Heart left ventricle (tissue), 16 donors: ENCODE measurements at places on chromosomes 13 and 19. TPM values are rescaled to one million over a fixed set of nuclear protein-coding genes. Genes with fewer than 3 reads are reported as not detected.
A peak's percentile ranks its signal among the peaks of the same experiment; 100 is the strongest.

Gene PNMA8B
- 1.1 TPM for total RNA-seq

Gene SMAD9
- 4.9 TPM for total RNA-seq

Gene NDUFA11
- 533 TPM for total RNA-seq

Gene KIR3DL2
- total RNA-seq, result not detected

- H3K27me3 ChIP-seq, result no peaks in the 10 kb centered on the region
- H3K27ac ChIP-seq, result no peak overlapping the region
- H3K36me3 ChIP-seq, result no peaks in the 10 kb centered on the region
- DNase-seq, result no peak
- H3K4me1 ChIP-seq, result no peaks in the 10 kb centered on the region
These were observed 429.0 kb downstream of the TSHZ3 start for GRCh38 chr19:30920222-30920621.

GRCh38 chr13:101712026-101712348 is 259.5 kb downstream of the ITGBL1 start:
- no peaks in the 10 kb centered on the region for H3K27me3 ChIP-seq
- no peaks in the 10 kb centered on the region for H3K4me1 ChIP-seq
- H3K36me3 ChIP-seq, result no peaks in the 10 kb centered on the region

- peaks cover 24% of the 10 kb centered on the region for H3K4me1 ChIP-seq
- peak overlapping the region; percentile 72 for H3K4me3 ChIP-seq
- no peaks in the 10 kb centered on the region for H3K27me3 ChIP-seq
- H3K27ac ChIP-seq, result no peak overlapping the region
- peaks cover 3% of the 10 kb centered on the region for H3K36me3 ChIP-seq
These were observed 1.7 kb downstream of the CD320 start for GRCh38 chr19:8306235-8307054.

DNA sequence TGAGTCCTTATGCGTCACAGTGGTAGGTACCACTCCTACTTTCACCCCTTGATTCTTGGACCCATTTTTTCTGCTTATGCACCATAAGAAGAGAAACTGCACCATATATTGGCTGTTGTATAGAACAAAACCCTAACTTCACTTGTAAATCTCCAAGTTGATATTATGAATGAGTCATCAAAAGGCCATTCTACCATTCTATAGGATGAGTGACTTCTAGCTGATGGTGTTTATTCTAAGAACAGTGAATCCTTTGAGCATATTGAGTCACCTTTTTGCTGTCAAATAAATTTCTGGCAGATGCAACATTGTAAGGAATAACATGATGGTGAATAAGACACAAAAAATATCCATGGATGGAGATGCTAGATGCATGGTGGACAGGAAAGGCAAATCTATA is 57.7 kb downstream of the POLR1D start:
- no peak for DNase-seq
- H3K4me3 ChIP-seq, result no peak overlapping the region
- no peaks in the 10 kb centered on the region for H3K27me3 ChIP-seq
- no peak overlapping the region for H3K27ac ChIP-seq
- H3K36me3 ChIP-seq, result no peaks in the 10 kb centered on the region

DNA sequence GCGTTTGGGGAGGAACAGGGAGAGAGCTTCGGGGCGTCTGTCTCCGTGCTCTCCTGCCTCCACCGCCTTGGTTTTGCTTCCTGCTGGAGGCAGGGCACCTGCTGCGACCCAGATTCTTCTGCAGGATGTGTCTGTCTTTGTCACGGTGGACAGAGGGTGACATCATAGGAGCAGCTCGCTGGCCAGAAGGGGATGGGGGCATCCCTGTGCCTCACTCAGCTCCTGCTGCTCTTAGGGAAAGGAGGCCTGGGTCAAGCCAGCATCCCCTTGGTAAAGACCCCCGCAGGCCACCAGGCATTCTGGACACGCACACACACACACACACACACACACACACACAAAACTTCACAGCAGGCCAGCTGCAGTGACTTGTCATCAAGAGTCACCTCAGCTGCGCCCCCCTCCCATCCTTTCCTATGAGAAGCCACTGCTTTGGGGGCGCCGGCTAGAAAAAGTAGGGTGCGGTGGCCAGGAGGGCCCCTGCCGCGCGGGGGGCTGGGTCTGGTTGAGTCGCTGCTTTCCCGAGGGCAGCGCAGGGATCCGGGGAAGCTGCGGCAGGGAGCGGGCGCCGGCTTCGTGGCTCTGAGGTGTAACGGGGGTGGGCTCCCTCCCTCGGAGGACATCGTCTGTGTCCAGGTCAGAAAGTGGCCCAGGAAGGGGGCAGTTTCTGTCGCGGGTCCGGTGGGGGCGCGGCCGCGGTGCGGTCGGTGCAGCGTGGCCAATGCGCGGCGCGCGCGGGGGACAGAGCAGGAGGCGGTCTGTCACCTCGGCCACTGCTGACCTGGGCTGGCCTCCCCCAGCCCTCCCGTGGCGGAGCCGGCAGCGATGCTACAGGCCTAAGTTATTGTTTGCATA is 15.8 kb upstream of the NPAS1 start:
- H3K36me3 ChIP-seq, result peaks cover 27% of the 10 kb centered on the region
- peak overlapping the region; percentile 14 for H3K4me3 ChIP-seq
- H3K4me1 ChIP-seq, result peaks cover 12% of the 10 kb centered on the region
- H3K27me3 ChIP-seq, result no peaks in the 10 kb centered on the region

- H3K27ac ChIP-seq, result no peak overlapping the region
- H3K4me1 ChIP-seq, result no peaks in the 10 kb centered on the region
- no peaks in the 10 kb centered on the region for H3K27me3 ChIP-seq
- H3K4me3 ChIP-seq, result no peak overlapping the region
- no peaks in the 10 kb centered on the region for H3K36me3 ChIP-seq
- DNase-seq, result no peak
These were observed 46.0 kb upstream of the ZNF681 start for GRCh38 chr19:23804676-23805075.

DNA sequence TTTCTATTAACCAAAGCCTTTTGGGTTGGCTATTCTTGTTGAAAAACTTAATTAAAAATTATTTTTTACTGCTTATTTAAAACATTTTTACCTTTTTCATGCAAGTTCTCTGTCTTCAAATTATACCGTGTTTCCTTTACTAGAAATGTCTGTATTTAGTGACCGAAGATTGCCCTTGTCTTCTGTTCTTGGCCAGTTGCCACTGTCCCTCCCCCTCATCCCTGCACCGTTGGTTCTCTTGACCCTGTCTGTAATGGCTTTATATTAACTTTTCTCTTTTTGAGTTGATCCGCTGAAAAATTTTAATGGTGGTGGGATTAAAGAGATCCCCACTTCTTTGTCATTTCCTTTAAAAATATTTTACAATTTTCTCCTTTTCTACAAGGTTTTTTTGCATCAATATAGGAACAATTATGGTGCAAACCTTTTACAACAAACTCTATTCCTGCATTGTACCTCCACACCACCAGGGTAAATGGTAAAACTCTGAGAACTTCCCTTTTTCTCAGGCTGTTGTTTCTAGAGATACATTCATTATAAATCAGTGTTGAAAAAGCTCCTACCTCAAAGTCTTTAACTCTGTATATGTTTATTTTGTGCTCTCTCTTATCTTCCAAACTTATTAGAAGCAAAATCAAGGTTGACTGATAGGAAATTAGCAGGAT is 12.9 kb upstream of the RNF113B start:
- H3K4me3 ChIP-seq, result no peak overlapping the region
- H3K36me3 ChIP-seq, result no peaks in the 10 kb centered on the region
- peaks cover 9% of the 10 kb centered on the region for H3K4me1 ChIP-seq
- peak; percentile 49 for DNase-seq

DNA sequence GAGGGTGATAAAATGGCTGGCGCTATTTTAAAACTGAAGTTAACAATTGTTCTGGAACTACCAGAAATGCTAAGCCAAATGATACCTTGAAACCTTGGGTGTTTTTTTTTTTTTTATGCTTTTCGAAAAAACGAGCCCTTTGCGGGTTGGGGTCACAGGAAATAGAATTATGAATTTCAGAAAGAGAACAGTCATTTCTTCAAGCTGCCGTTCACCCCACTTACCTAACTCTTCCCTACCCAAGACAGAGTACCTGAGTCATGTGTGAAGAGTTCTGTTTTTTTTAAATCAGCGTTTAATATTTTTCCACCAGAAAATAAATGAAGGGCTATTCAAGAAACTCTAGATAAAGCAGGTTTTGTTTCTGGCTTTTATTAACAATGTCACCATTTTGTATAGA is 35.3 kb downstream of the KLF2 start:
- peaks cover 25% of the 10 kb centered on the region for H3K4me1 ChIP-seq
- H3K27ac ChIP-seq, result no peak overlapping the region

DNA sequence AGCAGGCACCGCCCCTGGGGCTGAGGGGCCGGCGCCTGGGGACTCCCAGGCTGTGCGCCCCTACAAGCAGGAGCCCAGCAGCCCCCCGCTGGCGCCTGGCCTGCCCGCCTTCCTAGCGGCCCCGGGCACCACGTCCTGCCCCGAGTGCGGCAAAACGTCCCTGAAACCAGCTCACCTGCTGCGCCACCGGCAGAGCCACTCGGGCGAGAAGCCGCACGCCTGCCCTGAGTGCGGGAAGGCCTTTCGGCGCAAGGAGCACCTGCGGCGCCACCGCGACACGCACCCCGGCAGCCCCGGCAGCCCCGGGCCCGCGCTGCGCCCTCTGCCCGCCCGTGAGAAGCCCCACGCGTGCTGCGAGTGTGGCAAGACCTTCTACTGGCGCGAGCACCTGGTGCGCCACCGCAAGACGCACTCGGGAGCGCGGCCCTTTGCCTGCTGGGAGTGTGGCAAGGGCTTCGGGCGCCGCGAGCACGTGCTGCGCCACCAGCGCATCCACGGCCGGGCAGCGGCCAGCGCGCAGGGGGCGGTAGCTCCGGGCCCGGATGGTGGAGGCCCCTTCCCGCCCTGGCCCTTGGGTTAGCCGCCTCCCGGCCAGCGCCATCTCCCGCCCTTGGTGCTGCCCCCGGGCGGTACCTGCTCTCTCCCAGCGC is 16.1 kb upstream of the GALP start:
- no peaks in the 10 kb centered on the region for H3K36me3 ChIP-seq
- no peak for DNase-seq
- peaks cover 13% of the 10 kb centered on the region for H3K4me1 ChIP-seq
- H3K4me3 ChIP-seq, result no peak overlapping the region
- no peak overlapping the region for H3K27ac ChIP-seq
- H3K27me3 ChIP-seq, result no peaks in the 10 kb centered on the region

GRCh38 chr19:28332351-28332750 is 880.6 kb downstream of the UQCRFS1 start:
- H3K27ac ChIP-seq, result no peak overlapping the region
- H3K36me3 ChIP-seq, result no peaks in the 10 kb centered on the region
- H3K4me3 ChIP-seq, result no peak overlapping the region
- no peaks in the 10 kb centered on the region for H3K27me3 ChIP-seq

- H3K4me3 ChIP-seq, result peak within 1 kb of the TSS; percentile 62
- DNase-seq, result peak; percentile 73
- H3K27ac ChIP-seq, result peak within 1 kb of the TSS; percentile 83
- H3K27me3 ChIP-seq, result no peaks in the 10 kb centered on the region
- H3K4me1 ChIP-seq, result peaks cover 14% of the 10 kb centered on the region
These were observed at the start of gene BRSK1 for GRCh38 chr19:55283548-55284377. Gene BRSK1 (plus strand): TSS chr19:55283997. CDS start chr19:55284443, 446 bp downstream.
